GDM1 (cell line): ENCODE measurements at places on chromosomes 6 and 20.

GRCh38 chr6:107284805-107285204, 169.5 kb upstream of the BEND3 start:
- no peak for DNase-seq

DNA sequence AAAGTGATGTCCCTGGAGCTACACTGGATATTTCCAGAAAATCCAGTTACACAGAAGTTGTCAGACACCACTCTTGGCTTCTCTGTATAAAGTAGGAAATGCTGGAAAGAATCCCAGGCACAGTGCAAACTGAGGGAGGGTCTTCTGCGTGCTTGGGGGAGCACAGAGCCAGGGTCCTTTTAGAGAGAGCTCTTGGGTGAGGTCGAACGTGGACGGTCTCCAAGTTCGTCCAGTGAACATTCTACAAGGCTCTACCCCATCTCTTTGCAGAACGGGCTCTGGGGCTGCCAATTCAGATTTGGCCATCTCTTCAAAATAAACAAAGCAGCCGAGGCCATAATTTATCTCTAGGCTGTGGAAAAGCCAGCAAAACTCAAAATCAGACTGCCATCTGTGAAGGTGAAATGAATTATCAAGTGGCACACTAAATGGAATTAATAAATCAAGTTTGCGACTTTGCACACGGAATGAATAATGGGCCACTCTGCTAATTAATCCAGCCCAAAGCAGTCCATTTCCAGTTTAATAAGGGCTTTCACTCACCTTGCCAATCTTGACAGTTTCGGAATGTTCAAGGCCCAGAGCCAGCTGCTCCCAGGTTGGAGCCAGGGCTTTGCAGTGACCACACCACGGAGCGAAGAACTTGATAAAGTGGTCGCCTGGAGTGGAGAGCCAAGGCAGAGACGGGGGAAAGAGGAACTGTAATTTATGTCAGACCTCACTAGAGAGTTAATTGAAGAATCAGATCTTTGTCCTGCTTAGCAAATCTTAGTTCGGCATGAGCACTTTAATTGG, 19.3 kb downstream of the TXNDC5 start:
- DNase-seq, result no peak

- DNase-seq, result no peak
Measured at GRCh38 chr6:25239059-25239458, 40.1 kb upstream of the CARMIL1 start.

- DNase-seq, result no peak
Measured at GRCh38 chr20:46695892-46696291, 6.6 kb upstream of the TP53RK start.

- no peak for DNase-seq
Measured at GRCh38 chr6:20805021-20805420, 270.8 kb downstream of the CDKAL1 start.

DNA sequence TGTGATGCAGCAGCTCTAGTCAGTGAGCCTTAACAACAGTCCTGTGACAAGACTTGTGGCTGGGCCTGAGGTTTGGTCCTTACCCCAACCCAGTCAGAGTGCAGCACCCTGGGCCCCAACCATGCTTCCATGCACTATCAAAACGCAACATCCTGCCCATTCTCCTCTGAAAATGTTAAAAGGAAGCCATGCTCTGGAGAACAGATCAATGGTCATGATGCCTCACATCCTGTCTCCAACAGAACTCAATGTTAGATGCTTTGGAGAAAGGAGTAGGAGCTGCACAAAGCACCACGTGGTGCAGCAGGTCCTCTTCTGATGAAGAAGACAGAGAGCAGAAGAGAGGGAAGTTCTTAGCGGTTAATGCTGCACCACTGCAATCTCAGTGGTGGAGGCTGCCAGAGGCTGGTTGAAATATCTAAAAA, 41.9 kb downstream of the TRAM2 start:
- DNase-seq, result no peak
